DMS153 (cell line): ENCODE measurements at places on chromosomes 13 and 19.

DNA sequence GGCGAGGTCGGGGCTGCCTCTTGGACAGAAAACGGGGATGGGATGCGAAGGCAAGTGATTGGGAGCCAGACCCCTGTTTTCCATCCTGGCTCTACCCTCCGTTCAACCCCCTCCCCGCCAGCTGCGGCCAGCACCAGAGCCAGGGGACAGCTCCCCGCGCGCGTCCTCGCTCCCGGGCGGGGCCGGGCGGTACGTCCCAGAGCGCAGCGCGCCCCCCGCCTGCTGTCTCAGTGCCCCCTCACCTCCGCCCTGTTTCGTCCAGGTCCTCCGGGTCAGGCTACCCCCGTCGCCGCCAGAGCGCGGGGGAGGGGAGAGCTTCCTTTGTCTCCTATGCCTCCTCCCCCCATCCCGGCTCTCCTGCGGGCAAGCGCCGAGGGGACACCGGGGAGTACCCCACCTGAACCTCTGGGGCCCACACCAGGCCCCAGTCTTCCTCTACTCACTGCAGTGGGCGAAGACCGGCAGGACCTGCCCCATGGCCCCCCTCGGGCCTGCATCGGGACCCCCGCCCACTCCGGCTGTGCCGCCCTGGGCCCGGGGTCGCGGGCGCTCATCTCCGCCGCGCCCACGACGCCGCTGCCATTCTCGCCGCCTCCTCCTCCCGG, 396 bp downstream of the RTN2 start:
- no peak for DNase-seq

DNA sequence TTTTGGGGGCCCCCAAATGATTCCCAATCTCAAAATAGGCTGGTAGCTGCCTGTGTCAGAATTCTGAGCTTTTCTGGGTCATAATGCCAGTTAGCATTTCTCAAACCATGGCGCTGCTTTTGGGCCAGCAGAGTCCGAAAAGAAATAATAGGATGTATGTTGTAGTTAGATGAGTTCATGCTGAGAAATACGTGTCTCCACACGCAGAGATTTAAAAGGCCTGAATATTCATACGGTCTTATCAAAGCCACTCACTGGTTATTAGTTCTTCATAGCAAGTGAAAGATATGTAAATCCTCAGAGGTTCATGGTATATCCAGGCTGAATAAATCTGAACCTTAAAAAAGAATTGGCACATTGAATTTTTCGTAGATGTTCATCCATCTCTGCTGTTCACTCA, 124.5 kb downstream of the SHISA2 start:
- DNase-seq: no peak

DNA sequence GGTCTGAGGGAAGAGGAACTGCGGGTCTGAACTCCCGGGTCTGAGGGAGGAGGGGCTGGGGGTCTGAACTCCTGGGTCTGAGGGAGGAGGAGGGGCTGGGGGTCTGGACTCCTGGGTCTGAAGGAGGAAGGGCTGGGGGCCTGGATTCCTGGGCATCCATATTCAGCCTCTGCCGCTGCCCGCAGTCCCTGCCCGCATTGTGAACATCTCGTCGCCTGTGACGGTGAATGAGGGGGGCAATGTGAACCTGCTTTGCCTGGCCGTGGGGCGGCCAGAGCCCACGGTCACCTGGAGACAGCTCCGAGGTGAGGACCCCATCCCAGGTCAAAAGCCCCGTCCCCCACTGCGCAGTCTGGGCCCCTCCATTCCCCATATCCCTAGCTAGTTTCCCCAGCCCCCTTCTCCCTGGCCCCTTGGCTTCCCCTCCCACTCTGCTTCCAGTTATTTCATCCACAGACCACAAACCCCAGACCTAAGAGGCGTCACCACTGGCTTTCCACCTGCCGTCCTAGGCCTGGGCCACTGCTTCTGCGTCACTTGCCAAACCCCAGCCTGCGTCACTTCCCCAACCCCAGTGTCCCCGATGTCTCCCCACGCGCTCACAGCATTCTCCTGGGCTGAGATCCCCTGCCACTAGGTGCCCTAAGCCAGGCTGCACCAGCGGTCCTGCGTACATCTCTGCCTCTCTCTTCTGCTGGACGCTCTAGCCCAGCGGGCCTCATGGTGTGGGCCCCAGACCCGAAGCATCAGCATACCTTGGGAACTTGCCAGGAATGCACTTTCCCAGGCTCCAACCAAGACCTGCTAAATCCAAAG, 13.9 kb downstream of the IGLON5 start:
- DNase-seq: no peak

DNA sequence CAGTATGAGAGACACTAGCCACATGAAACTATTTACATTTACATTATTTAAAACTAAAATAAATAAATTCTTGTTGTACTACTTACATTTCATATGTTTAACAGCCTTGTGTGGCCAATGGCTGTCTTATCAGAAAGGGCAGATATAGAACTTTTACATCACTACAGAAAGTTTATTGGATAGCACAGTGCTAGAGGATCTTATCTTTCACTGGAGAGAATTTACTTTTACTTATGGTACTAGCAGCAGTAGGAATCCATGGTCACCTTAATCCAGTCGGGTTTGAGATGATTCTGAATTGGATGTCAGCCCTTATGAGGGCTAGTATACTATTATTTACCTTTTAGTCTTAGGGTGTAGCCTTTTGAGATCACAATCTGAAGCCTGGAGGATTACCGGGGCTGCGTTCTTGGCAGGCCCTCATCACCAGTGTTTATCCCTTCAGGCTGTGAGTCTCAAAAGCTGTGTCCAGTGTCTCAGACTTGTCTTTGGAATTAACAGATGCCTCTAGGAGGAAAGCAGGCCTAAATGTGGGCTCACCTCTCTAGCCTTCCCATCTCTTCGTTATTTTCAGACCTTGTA, 21.7 kb downstream of the IFT88 start:
- no peak for DNase-seq

DNA sequence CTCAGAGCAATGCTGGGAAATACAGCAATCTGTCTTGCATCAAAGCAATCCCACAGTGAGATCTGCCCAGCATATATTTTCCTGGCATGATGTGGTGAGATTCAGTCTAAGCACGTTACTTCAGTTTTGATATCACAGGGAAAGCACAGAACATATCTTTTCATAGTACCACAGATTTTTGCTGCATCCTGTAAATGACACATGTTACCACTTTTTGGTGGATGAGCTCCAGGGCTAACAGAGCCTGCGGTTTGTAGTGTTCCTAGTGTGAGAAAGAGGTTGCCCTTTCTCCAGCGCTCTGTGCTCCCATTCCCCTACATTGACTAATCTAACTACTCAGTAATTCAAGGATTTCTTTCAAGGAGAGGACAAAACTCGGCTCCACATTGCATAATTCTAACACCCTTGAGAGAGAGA, 409.0 kb downstream of the GPC6 start:
- no peak for DNase-seq

DNA sequence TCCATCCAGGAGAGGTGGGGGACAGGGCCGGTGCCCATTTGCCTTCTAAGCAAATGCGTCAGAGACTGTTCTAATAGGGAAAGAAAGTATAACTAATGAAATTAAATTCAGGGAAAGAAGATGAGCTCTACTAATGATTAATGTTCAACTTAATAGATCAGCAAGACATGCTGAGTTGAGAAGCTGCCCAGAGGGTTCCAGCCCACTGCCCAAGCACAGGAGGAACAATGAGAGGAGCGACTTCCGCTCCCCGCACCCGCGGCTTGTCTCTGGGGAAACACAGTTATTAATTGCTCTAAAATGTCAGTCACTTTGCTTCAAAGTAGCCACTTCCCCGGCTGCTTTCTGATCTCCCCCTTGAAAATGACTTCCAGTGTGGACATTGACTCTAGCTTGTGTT, 331.3 kb downstream of the UQCRFS1 start:
- DNase-seq: no peak

GRCh38 chr13:58855283-58855682, 1223.7 kb downstream of the PCDH17 start:
- no peak for DNase-seq

- DNase-seq: no peak
These were observed 133.4 kb downstream of the NUFIP1 start for GRCh38 chr13:44855860-44856259.

- no peak for DNase-seq
These were observed 42.6 kb upstream of the MYO16 start for GRCh38 chr13:108586826-108587225.

- peak; percentile 28 for DNase-seq
These were observed 113.7 kb downstream of the RFC3 start for GRCh38 chr13:33931397-33932311.

- no peak for DNase-seq
These were observed 18.4 kb upstream of the SIGLEC14 start for GRCh38 chr19:51664997-51665396.

DNA sequence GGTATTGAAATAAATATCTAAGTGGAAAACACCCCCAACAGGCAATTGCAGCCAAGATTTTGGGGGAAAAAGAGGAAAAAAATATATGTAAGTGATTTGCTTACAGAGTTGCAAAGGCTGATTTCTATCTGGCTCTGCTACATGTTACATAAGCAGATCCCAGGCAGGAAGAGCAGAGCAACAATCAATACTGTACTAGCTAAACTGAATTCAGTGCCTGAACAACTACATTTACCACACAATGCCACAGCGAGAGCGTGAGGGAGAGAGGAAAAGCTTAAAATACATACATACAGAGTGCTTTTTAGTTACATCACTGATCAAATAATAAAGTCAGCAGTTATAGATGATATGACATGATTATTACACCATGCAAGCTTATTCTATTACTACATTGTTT, 665.6 kb upstream of the ARGLU1 start:
- DNase-seq: peak; percentile 44

DNA sequence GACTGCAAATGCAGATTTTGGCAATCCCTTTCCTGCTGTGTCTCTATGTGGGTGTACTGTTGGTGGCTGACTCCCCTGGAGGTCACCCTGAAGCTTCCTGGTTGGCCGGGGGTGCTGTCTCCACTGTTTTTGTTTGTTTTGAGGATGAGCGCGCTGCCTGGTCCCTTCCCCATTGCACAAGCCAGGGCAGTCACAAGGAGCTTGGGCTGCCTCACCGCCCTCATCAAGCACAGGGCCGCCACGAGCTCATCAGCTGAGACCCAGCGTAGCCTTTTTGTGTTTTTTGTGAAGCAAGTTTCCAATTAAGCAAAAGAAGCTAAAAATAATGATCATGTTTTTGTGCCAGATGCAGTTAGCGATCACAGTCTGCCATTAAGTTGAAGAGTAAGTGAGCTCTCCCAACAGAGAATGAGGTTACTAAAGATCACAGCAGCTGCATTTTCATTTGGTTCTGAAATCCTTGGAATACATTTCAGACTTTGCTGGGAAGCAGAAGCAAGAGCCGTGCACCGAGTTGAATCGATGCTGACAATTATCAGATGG, 57.8 kb downstream of the GGACT start:
- DNase-seq: peak; percentile 20

DNA sequence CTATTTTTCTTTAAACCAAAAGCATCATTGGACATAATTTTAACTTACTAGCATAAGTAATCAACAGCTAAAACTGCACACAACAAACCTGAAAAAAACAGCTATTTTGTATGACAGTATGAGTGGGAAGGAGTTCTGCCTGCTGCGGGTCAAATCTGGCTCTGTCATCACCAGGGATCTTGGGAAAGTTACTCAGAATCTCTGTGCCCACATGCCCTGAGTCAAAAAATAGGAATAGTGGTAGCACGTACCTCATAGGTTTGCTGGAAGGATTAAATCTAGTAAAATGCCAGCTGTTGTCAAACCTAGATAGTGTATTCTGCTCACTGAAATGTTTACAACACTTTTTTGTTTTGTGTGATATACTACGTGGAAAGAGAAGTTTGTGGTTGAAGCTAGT, 1.1 kb downstream of the CLN5 start:
- no peak for DNase-seq

DNA sequence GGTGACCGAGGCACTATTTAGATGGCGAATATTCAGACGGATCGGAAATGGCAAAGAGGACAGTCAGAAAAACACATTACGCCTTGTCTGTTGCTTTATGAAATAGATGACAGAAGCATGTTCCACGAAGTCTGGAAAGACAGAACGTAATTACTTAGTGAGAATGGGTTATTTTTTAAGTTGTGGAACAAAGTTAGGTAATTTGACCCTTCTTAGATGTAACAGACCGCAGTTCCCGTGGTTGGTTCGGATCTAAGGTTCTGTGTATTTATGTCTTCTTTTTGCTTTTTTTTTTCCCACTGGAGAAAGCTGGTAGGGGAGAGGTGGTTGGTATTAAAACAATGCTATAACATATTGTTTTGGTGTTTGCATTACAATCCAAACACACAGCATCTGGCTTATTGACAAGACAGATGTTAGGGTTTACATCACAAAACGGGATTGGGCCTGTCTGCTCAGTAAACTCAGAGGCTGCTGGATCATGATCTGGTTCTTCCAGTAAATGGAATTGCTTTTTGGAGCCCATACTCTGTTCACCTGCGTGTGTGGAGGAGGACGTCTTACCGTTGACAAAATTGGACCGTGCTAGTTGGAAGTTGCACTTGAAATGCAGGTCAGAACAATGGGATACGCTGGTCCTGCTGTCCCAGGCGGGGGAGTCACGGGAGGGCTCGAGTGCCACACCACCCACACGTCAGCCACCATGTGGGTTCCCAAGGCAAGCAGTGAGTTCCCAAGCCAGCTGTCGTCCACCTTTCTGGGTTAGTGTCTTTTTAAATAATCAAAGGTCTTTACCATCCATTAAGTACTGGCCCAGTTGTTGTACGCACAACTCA, 13.8 kb downstream of the ATP11A start:
- DNase-seq: no peak

DNA sequence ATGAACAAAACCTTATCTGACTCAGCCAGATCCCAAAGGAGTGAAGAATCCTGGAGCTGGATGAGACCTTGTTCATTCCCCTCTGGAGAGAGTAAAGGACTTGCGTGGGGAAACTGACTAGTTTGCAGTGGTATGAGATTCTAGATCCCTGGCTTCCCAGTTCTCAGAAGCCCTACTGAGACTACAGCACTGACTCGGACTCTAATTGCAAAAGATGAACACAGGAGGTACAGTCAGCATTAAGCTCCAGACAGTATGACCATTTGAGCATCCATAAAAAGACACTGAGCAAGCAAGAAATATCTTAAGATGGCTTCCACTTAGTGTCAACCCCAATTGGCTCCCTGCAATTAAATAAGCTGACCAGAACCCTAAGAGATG, 6.8 kb downstream of the ZC3H4 start:
- no peak for DNase-seq

DNA sequence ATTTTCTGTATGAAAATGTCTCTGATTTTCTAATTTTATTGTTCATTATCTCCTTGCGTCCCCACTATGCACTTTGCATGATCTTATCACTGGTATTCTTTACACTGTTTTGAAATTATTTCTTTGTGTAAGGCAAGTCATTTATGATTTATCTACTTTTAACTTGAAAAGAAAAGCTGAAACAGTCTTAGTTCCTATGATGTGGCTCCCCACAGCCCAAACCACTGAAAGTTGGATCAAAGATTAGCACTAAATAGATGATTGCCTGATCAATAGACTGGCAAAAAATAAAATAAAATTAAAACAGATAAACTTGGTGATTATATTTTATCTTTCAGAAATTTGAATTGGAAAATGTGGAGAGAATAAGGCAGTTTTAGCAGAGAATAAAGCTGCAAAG, 1101.9 kb downstream of the PCDH9 start:
- DNase-seq: no peak
